Ureter (tissue), 1 donor: ENCODE measurements at places on chromosomes 7 and 10. TPM values are rescaled to one million over a fixed set of nuclear protein-coding genes. Genes with fewer than 3 reads are reported as not detected.

- DNase-seq: peak; percentile 44
Measured at GRCh38 chr10:78868456-78868855, 200.3 kb upstream of the ZMIZ1 start.

Gene CACNB2
- 14.3 TPM for total RNA-seq

Gene FBXL13
- total RNA-seq: 4.0 TPM

Gene MYH16
- not detected for total RNA-seq

Gene WDR86
- 4.3 TPM for total RNA-seq

Gene CPN1
- total RNA-seq: not detected

Gene PAX4
- not detected for total RNA-seq
